RKO (cell line): ENCODE measurements at places on chromosomes 1 and 21.

DNA sequence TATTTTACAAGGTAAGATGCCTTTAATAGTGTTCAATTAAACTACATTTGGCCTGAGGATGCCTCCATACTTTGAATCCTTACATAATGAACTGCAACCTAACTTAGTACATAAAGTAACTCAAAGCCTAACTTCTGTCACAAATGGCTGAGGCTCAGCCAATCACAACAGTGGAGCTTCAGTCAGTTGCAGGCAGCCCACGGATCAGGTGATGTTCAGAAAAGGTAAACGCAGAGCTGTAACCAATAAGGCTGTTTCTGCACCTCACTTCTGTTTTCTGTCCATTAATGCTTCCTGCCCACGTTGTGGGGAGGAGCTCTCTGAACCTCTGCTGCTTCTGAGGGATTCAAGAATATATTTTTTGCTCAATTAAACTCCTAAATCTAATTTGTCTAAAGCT is 94.8 kb upstream of the KIAA0040 start:
- DNase-seq: no peak

DNA sequence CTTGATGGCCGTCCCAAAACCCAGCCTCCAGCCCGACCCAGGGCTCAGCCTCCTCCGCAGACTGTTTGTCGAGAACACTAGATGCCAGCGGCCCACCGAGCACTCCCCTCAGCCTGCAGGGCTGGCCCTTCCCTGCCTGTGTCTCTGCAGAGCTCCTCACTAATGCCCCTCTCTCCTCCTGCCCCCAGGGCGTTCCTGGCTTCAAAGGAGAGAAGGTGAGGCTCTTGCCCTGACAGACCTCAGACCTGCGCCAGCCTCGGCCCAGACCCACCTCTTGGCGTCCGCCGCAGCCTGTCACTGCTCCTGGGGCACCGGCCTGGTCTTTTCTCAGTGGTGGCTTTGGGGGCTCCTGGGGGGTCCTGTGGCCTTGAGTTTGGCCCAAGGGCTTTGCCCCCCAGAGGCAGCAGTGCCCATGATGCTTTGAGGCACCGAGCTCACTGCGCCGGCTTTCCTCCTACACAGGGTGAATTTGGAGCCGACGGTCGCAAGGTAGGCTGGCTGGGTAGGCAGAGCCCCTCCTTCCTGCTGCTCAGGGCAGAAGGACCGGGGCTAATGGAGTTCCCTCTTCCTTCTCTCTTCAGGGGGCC is 18.4 kb downstream of the COL6A2 start:
- DNase-seq: no peak

GRCh38 chr1:54806931-54807611 is 5.9 kb upstream of the TTC22 start:
- DNase-seq: no peak

- DNase-seq: no peak
These were observed 60.8 kb downstream of the EDN2 start for GRCh38 chr1:41423511-41424191.

DNA sequence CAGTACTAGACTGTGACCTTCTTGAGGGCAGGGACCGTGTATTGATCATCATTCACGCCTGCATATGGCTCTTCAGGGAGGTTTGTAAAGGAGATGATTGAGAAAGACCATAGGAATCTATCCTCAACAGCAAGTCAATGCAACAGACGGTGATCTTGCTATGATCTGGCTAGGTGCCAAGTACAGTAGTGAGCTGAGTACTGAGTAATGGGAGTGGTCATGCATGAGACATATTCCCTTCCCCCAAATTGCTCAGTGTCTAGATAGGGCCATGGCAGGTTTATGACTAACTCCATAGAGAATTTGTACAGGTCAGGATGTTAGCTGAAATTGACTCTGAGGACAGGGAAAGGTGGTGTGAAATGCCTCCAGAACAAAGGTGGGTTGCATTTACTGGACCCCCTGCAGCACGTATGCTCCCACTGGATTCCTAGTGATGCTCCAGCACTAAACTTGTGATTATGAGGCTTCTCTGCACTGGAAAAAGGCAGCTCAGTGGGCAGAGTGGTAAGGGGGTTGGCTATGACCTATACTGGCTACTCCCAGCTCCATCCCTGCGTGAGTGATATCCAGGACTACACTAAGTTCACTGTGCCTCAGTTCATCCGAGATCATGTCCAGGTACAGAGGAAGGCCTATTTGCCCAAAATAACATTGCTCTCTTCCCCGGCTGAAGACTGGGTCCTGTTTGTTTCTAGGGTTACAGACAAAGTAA is 37.2 kb downstream of the KCNJ6 start:
- peak; percentile 62 for DNase-seq

- peak; percentile 80 for DNase-seq
These were observed 49.8 kb upstream of the ADORA3 start for GRCh38 chr1:111553196-111553595.

GRCh38 chr1:71919811-71920509 is 362.4 kb downstream of the NEGR1 start:
- DNase-seq: no peak

GRCh38 chr1:68361346-68361910 is 88.3 kb downstream of the RPE65 start:
- DNase-seq: no peak

GRCh38 chr1:192376374-192376773 is 59.6 kb downstream of the RGS21 start:
- no peak for DNase-seq

DNA sequence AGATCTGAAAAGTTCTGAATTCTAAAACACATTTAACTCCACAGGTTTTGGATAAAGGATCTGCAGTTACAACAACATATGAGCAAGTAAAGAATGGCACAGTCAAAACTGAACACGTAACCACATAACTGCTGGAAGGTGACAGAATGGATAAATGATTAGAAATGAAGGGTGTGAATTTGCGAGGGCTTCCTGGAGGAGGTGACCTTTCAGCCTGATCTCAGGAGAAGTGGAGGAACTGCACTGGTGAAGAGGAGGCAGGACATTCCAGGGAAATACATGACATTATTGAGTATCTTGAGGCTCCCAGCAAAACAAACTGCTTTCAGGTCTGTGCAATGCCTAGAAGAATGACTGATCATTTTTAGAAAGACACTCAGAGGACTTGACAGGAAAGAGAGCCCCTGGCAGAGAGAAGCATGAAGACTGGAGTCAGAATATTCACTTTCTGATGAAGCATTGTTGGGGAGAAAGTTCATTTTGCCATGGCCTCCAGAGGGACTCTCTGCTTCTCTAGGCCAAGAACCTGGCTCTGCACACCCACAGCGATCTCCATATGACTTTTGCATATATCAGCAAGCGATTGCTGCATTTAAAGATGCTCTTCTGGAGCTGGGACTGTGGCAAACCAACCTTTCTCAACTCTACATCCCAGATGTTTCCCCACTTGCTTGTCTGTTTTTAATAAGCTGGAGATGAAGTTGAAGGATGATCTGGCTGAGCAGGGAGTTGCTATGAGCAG is 122.7 kb upstream of the FAM78B start:
- no peak for DNase-seq

GRCh38 chr1:212070720-212071302 is 35.3 kb downstream of the DTL start:
- peak; percentile 51 for DNase-seq

DNA sequence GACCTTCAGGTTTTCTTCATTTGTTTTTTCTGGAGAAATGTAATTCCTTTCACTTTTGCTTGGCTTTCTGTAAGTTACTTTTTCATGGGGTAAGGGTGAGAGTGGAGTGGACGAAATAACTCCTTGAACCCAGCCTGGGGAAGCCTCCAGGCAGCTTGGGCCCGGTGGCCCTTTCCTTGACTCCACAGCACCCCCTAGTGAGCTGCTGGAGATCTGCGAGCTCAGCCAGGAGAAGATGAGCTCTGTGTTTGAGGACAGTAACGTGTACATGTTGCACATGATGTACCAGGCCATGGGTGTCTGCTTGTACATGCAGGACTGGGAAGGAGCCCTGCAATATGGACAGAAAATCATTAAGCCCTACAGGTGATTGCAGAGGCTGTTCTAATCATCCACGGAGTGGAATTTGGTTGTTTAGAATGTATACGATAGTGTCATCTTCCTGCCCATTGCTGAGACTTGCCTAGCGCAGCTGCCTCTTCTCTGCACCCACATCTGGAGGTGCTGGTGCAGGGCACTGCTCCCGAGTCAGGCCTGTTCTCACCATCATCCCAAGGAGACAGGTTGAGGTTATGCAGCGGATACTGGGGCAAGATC is 51.0 kb downstream of the SMYD2 start:
- DNase-seq: peak; percentile 41

- no peak for DNase-seq
These were observed 18.8 kb downstream of the MAP7D1 start for GRCh38 chr1:36174713-36175112.

DNA sequence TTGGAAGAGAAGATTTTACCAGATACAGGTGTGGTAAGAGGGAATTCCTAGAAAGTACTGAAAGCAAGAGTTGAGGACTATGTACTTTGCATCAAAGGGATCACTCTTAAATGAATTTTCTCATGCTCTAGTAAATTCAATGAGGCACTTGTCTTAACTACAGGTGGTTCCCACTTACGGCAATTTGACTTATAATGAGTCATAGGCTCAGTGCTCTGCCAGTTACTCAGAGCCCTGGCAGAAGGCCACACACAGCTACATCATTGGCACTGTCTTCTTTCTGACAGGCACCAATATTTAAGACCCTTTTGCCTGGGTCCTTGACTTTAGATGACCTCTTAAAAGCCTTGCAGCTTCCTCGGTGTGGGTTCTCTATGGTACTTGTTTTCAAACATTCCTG is 15.9 kb upstream of the ADAMTS5 start:
- DNase-seq: peak; percentile 81

GRCh38 chr1:178134061-178134460 is 40.2 kb downstream of the RASAL2 start:
- peak; percentile 20 for DNase-seq

DNA sequence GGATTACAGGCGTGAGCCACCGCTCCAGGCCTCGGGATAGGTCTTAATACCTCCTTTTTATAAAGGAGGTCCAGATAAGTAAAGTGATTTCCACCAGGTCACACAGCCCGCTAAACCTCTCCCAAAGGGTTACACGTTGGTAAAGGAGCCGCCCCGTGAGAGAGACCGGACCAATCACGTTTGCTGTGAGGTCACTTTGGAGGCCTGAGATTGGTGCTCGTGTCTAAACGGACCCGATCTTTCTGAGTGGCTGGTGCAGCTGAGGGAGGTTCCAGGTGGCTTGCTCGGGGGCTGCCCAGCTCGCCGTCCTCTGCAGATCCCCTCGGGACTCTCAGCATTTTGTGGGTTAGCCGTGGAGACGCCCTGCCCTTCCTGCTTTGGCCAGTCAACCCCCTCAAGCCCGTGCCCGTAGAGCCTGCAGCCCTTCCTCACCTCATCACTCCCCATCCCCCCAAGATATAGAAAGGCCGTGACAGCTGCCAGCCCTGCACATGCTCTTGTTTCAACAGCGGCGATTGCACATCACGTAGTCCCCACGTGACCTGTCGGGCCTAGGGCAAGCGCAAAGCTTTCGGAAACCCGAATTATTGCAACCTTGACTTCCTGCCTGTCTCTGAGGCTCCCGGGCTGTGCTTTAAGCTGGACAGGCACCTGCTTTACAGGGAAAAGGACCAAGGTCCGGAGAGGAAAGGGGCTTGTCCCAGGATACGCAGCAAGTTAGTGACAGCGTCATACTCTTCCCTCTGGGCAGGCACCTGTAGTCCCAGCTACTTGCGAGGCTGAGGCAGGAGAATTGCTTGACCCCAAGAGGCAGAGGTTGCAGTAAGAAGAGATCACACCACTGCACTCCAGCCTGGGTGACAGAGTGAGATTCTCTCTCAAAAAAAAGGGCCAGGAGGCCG is 5.0 kb upstream of the COA7 start:
- DNase-seq: no peak

GRCh38 chr1:14949270-14949835 is 204.2 kb upstream of the TMEM51 start:
- DNase-seq: no peak

GRCh38 chr1:89179343-89179742 is 3.5 kb upstream of the GBP7 start:
- DNase-seq: peak; percentile 53

GRCh38 chr1:180188091-180188506 is 33.4 kb downstream of the QSOX1 start:
- peak; percentile 70 for DNase-seq

GRCh38 chr1:117967477-117967876 is 37.9 kb downstream of the WDR3 start:
- peak; percentile 15 for DNase-seq

- no peak for DNase-seq
These were observed 64.2 kb upstream of the SMYD2 start for GRCh38 chr1:214216779-214217178.

- DNase-seq: no peak
These were observed 110.3 kb downstream of the MRPL39 start for GRCh38 chr21:25496825-25497482.

DNA sequence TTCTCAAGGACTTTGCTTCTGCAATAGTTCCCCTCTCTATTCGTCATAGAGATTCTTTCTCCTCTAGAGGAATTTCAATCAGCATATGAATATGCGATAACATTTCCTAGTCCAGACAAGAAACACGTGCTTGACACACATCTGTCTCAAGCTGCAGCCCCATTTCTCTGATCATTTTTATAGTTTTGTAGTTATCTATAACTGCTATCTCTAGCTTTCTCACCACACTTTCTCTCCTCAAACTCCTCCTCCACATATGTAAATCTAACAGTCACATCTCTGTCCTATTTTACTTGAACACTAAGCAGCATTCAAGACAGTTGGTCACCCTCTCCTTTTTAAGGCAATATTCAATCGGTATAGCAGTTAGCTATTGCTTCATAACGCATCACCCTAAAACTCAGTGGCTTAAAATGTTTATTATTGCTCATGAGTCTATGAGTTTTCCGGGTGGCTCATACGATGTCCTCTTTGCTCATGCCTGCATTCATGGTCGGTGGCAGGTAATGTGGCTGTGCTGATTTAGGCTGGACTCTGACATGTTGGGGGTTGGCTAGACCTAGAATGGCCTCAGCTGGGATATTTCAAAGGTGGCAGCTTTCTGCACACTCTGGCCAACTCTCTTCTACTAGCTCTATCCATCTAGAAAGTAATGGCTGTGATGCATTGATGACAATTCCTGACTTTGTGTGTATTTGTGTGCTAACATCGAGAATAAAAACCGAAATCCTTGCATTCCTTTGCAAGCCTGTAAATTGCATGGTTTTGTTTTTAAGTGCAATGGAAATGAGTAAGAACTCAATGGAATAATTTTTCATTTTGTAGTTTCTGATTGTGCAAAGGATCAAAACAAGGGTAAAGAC is 20.6 kb downstream of the ATP6V1G3 start:
- DNase-seq: peak; percentile 9
